ENCODE measurements at places on chromosomes 2 and 18.
A peak's percentile ranks its signal among the peaks of the same experiment; 100 is the strongest.

GRCh38 chr2:236131073-236131692 is 37.0 kb downstream of the GBX2 start:
- ATAC-seq = no peak

DNA sequence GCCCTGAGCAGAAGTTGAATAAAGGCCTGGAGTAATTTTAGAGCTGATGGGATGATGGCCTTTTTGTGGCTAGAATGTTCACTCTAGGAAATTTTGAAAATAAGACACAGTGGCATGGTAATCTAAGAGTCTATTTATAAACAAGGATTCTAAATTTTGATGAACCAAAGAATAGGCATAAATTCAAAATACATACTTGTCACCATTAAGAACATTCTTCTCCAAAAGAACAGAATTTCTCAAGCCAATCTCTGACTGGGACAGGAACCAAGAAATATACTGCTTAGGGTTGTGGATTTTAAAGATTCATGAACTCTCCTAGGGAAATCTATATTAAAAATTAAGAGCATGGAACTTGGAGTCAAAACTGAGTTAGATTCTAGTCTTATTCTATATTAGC is 98.2 kb upstream of the SETBP1 start:
- ATAC-seq = no peak

DNA sequence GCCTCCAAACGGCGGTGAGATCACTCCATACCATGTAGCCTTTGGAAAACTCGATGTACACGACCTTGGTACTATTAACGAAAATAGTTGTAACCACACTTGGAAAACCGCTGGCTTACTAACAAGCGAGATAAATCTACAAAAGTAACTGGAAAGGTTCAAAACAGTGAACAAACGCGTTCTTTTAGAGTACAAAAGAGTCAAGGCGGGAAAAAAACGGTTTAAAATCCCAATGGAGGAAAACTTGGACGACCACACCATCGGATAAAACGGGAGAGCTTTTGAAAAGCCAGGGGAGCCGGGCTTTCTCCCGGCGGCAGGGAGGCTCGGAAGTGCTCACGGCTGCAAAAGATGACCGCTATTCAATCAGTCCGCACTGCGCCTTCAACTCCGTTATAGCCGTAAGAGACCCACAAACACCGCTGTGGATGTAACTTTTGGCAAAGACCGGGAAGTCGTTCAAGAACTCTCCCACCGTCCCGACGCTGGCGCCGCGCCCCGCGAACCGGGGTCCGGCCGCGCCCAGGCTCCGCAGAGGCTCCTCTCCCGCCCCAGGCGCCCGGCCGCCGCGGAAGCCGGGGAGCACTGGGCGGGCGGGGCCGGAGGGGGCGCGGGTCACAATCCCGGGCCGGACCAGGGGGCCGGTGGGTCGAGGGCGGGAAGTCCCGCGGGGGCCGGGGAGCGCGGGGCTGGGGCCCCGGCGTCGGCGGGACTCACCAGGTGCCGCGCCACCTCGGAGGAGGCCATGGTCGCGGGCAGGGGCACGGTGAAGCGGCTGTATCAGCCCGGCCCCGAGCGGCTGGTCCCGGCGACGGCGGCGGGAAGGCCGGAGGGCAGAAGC is 465 bp downstream of the SEPTIN10 start:
- ATAC-seq = peak; percentile 26

- ATAC-seq = no peak
Observed at GRCh38 chr18:70326255-70326654, 37.4 kb downstream of the SOCS6 start.

- no peak for ATAC-seq
Observed at GRCh38 chr2:42864641-42865280, 72.4 kb upstream of the HAAO start.

- no peak for ATAC-seq
Observed at GRCh38 chr2:145503511-145503910, 983.6 kb upstream of the ZEB2 start.

DNA sequence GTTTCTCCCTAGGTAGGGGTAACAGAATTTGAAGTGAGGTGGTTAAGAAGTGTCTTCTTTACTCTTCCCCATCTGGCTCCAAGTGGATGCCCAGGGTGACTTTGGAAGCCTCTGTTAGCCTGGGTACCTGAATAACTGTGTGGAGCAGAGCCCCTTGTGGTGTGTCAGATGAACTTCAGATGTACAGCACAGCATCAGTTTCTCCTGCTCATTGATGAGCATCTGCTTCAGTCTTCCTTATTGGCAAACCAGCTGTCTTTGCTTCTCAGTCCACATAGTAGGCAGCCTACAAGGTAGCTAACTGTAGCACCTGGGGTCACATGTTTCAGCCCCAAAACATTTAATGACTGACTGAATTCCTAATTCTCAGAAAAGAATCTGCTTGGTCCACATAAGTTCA is 56.2 kb upstream of the ATP8B1 start:
- no peak for ATAC-seq

DNA sequence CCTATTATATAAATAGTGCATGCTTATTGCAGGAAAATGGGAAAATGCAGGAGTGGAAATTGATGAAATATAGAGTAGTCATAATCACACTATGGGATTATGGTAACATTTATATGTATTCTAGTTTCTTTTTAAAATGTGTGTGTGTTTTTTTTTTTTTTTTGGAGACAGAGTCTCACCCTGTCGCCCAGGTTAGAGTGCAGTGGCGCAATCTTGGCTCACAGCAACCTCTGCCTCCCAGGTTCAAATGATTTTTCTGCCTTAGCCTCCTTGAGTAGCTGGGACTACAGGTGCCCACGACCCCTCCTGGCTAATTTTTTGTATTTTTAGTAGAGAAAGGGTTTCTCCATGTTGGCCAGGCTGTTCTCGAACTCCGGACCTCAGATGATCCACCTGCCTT is 47.0 kb downstream of the BIRC6 start:
- ATAC-seq = no peak

GRCh38 chr2:241191081-241191480 is 2.6 kb downstream of the ANO7 start:
- ATAC-seq = no peak

- no peak for ATAC-seq
Observed at GRCh38 chr2:157696036-157696435, 67.4 kb upstream of the ACVR1C start.

DNA sequence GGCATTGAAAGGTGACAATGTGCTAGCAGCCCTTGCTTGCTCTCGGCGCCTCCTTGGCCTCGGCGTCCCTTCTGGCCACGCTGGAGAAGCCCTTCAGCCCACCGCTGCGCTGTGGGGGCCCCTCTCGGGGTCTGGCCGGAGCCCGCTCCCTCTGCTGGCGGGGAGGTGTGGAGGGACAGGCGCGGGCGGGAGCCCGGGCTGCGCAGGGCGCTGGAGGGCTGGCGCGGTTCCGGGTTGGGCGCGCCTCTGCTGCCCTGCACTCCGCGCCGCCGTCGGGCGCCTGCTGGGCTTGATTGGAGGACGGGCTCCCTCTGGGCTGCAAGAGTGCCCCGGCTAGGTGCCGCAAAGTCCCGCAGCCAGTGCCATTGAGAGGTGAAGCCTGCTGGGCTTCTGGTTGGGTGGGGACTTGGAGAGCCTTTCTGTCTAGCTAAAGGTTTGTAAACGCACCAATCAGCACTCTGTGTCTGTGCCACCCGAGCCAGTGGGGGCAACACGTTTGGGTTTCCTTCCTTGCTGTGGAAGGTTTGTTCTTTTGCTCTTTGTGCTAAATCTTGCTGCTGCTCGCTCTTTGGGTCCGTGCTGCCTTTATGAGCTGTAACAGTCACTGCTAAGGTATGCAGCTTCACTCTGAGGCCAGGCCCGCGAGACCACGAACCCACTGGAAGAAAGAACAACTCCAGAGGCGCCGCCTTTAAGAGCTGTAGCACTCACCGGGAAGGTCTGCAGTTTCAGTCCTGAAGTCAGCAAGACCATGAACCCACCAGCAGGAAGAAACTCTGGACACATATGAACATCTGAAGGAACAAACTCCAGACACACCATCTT is 14.8 kb upstream of the IMP4 start:
- ATAC-seq = no peak

DNA sequence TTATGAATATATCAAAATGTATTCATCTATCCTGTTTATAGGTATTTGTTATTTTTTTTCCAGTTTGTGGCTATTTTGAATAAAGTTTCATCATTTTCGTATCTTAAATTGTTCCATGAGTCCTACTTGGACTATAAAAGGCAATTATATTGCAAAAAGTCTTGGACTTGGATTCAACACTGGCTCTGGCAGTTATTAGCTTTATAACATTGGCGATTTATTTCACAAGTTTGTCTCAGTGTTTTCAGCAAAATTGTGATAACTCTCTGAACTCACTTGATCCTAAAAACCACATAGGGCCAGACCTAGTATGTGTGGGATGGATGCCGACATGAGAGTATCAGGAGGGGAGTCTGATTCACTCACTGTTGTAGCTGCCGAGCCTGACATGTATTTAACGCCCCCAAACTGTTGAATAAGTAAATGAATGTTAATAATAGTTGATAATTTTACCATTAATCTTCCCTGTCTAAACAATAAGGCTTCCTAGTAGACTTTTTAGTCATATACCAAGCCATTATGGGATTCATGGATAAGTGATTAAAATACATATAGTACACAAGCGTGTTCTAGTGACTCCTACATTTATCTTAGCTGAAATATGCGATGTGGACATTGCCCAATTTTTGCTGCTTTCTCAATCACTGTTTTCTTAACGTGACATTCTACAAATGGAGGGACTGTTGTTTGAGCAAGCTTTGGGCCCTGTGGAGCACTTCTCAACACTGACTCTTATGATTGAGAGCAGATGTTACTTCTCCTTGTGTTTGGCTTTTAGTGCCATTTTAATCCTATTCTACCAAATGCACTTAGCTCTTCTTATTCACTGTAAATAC is 907.6 kb downstream of the EPHA4 start:
- no peak for ATAC-seq

- no peak for ATAC-seq
Observed at GRCh38 chr18:74533666-74534065, 634 bp upstream of the CNDP1 start.

DNA sequence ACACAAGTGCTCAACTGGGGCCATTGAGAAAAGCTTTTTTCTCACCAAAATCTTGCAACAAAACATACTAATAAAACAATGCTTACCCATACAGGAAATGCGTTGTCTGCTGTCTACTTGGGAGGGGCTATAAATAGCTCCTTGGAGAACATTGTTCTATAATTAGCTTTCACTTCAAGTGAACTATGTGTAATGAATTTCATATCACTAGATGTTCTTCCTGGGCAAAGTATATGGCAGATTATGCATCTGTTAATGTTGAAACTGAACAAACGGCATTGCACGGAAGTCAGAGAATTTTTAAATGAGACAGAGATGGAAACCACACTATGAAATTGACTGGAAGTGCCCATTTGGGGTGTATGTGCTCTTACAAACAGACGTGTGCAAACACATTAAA is 6.4 kb upstream of the NPAS2 start:
- no peak for ATAC-seq

GRCh38 chr2:46127176-46127575 is 170.0 kb upstream of the EPAS1 start:
- ATAC-seq = no peak

- no peak for ATAC-seq
Observed at GRCh38 chr2:226788064-226788463, 11.6 kb downstream of the IRS1 start.
